ENCODE measurements at places on chromosomes 2 and 18.

GRCh38 chr2:202355993-202356505, 20.1 kb upstream of the BMPR2 start:
- no peak for ATAC-seq

DNA sequence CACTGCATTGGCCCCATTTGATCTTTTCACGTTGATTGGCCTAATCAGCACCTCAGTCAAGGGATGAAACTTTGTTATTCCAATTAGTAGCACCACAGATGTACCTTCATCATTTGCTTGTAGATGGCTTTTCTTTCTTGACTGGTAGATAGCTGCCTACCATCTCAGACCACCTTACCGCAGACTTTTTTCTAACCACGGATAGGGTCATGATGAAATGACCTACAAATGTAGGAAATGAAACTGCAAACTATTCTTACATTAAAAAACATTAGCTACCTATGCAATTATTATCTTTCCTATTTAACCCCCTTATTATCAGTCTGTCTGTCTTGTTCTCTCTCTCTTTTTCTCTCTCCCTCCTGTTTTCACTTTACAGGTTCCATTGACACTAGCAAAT, 22.4 kb upstream of the SLC25A52 start:
- ATAC-seq: no peak

GRCh38 chr2:59744436-59744835, 809.0 kb downstream of the BCL11A start:
- ATAC-seq: no peak

GRCh38 chr2:25835906-25836305, 42.4 kb downstream of the ASXL2 start:
- no peak for ATAC-seq

- ATAC-seq: no peak
Measured at GRCh38 chr2:33214436-33214835, 262.0 kb upstream of the RASGRP3 start.

All from SK-N-SH treated with all-trans-retinoic acid at 6 μM for 48 hours (cell line).